NCI-H2029 treated with DMSO at 0.1 percent for 48 hours (cell line): ENCODE measurements at places on chromosomes 7 and 10.
A peak's percentile ranks its signal among the peaks of the same experiment; 100 is the strongest.

DNA sequence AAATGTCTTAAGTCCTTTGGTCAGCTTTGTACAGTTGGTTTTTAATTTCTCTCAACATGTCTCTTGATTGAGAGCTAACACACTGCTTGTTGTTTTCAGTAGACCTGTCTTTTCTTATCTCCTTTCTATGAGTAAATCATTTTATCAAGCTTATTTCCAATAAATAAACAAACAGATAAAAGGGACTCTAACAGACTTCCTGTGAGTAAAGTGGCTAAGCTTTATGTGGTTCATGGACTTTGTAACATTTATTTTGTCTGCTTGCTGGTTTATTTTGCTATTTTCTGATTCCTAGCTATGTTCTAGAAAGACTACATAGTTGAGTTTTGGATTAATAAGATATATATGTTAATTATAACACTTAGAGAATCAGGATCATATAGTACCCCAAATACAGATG lies 27.1 kb downstream of the OR9A2 start:
- no peak for DNase-seq

- DNase-seq: peak; percentile 18
These were observed 43.0 kb downstream of the TMEM130 start for GRCh38 chr7:98826811-98827231.

- DNase-seq: no peak
These were observed 50.2 kb downstream of the LAMB4 start for GRCh38 chr7:108079648-108080591.

- DNase-seq: no peak
These were observed 4.8 kb upstream of the REPIN1 start for GRCh38 chr7:150363872-150364271.

DNA sequence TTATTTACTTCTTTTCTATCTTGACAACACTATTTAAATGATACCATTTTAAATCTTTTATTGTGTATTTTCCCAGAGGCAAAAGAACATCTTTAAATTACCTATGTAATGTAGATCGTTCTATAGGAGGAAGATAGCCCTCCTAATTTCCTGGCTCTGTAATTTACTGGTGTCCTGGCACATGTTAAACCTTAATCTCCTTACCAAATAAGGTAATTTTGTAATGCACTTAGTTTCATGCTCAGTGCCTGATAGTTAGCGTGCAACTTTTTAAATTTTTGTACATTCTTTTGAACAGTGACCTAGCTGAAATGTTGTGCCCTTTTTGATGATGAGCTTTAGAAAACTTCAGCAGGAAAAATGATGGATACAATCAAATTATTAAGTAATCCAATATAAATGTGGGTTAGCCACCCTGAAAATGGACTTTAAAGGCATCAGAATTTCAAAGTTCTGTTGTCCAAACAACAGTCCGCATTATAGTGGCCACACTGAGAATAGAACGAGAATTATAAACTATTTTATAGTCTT lies 81.4 kb downstream of the ABCB5 start:
- no peak for DNase-seq

GRCh38 chr7:123472327-123472726 lies 62.1 kb downstream of the IQUB start:
- no peak for DNase-seq

DNA sequence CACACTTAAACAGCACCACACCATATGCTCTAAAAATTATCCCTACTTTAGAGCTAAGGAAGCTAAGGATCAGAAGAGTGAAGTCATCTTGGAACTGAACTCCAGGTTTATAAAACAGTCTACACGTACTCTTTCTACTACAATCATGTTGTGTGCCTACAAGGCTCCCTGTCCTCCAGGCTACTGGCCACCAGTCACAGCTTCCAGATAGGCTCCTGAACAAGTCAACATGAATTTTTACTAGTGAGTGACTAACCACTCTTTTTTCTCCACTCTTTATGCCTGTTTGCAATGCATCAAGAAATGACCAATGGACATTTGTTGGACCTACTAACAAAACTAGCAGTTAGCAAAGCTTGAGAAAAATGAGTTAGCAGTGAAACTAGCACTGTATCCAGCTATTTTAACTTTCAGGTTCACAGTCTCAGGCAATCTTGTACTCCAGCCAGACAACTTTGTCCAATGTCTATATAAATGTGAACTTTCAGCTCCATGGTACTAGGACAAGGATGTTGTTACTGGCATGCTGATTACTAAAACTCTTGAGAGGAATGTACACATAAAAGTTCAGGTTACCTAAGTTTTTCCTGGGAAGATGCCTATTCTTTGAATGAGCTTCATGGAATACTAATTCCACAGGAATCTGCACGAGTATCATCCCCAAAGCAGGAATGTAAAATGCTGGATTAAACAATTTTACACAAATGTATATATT lies 180.0 kb downstream of the BTAF1 start:
- DNase-seq: no peak

DNA sequence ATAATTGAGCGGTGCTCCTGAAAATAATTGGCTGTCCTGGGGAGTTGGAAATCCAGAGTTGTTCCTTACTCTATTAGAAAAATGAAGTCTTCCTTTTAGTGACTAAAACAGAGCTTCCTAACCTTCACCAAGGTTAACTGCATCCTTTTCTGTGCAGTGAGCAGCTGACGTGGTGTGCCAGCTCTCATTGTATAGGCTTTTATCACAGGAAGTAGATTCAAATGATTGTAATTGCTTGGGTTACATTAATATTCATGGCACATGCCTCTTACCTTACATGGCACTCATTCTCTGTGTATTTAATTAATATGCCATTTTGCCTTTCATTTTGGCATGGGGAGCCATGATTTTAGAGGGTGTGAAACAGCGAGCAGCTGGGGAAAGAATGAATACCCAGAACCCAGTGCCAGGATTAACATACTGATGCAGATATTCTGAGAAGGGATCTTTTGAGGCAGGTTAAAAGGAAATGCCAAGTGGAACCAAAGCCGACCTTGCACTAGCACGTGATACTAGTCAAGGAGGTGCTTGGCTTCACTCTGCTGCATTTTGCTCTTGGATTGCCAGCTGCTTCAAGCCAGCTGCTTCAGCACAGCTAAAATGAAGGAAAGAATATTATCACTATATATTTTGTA lies 115.3 kb downstream of the ST7 start:
- peak; percentile 83 for DNase-seq

GRCh38 chr10:36342781-36343180 lies 700.7 kb upstream of the FZD8 start:
- no peak for DNase-seq

DNA sequence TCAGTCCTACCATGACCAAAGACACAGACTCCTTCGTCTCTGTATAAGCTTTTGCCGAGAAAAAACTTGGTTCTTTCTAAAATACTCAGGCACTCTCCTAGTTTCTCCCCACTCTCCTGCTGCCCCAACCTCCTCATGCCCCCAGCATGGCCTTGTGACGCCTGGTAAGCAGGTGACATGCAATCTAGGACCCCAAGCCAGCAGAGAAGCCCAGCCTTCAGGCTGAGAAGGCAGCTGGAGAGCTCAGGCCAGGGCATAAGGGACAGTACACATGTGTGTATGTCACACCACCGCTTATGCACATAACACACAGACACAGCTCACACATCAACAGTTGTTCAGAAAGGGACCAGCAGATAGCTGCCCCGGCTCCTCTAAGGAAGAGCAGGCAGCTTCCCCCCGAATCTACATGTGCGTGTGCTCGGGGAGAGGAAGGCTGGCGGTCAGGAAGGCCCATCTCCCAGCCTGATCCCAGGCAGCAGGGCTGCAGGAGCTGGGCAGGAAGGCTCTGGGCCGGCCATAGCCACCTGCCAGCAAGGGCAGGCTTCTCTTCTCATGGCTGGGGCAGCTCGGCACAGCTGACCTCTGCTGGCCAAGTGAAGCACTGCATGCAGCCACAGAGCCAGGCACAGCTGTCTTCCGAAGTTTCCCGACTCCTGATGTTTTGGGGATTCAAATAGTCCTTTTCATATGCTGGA lies 8.5 kb downstream of the DDX56 start:
- DNase-seq: peak; percentile 8

- DNase-seq: no peak
These were observed 47.6 kb downstream of the TWIST1 start for GRCh38 chr7:19069842-19070241.

- DNase-seq: no peak
These were observed 10.9 kb downstream of the C10orf71 start for GRCh38 chr10:49309691-49310411.

- no peak for DNase-seq
These were observed 27.4 kb upstream of the ENTPD1 start for GRCh38 chr10:95728526-95728925.

- DNase-seq: peak; percentile 67
These were observed 30.9 kb upstream of the KLHL7 start for GRCh38 chr7:23074443-23075261.

DNA sequence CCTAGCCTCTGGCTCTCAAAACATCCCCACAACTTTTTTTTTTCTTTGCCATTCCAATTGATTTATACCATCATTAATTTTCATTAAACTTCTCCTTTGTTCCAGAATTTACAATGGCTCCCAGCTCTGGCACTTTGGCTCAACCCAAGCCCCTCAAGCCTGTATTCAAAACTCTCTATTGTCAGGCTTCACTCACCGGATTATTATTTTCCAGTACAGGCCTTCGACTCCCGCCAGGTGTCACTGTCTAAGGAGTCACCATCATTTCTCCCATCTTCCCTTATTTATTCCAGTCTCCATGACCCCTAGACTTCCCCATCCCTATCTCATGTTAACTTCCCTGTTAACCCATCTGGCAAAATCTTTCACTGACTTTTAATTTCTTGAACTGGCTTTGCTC lies 67.8 kb downstream of the HIPK2 start:
- no peak for DNase-seq

DNA sequence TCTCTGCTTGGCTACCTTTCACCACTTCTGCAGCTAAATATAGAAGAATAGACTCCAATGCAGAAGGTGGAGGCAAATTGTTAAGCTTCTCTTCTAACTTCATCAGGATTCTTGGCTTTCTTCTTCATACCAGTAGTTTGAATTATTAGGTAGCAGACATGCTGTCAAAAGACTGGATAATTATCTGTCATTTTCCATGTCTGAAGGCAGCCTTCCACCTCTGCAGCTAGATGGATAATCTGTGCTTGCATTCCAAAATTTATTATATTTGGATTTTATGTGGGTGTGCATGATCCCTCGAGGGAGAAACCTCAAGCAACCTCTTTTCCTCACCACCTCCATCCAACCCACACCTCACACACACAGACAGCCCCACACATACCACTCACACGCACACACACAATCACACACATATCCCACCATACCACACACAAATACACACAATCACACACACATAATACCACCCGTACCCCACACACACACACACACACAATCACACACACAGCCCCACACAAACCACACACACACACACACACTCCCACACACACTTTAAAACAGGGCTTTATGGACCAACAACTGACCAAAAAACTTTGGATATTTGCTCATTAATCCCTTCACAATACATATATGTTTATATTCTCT lies 145.0 kb downstream of the C7orf25 start:
- no peak for DNase-seq

GRCh38 chr7:83301416-83301815 lies 138.7 kb upstream of the PCLO start:
- no peak for DNase-seq

DNA sequence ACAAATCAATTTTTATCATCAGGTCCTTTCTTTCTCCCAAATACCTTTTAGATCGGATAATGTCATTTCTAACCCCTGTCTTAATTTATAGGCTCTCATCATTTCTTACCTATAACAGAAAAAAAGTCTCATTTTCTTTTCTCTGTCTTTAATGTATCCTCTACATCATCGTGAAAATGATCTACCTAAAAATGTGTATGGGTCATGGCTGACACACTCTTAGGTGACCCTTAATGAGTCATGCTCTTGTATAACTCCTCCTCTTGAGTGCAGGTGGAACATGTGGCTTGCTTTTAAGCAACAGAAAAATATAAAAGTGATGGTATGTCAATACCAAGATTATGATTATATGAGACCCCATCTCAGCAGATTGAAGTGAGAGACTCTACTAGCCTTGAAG lies 139.4 kb downstream of the SEMA3C start:
- no peak for DNase-seq

- DNase-seq: no peak
These were observed 143.5 kb downstream of the TFPI2 start for GRCh38 chr7:93747019-93747418.
